ENCODE measurements at places on chromosomes 16 and 17.
A peak's percentile ranks its signal among the peaks of the same experiment; 100 is the strongest.

GRCh38 chr16:26599785-26600104 lies 467.0 kb upstream of the C16orf82 start:
- DNase-seq = no peak

- DNase-seq = no peak
These were observed 5.9 kb upstream of the SLC13A2 start for GRCh38 chr17:28467456-28468025.

- peak; percentile 54 for DNase-seq
These were observed 189.4 kb upstream of the CDH8 start for GRCh38 chr16:62225675-62226074.

DNA sequence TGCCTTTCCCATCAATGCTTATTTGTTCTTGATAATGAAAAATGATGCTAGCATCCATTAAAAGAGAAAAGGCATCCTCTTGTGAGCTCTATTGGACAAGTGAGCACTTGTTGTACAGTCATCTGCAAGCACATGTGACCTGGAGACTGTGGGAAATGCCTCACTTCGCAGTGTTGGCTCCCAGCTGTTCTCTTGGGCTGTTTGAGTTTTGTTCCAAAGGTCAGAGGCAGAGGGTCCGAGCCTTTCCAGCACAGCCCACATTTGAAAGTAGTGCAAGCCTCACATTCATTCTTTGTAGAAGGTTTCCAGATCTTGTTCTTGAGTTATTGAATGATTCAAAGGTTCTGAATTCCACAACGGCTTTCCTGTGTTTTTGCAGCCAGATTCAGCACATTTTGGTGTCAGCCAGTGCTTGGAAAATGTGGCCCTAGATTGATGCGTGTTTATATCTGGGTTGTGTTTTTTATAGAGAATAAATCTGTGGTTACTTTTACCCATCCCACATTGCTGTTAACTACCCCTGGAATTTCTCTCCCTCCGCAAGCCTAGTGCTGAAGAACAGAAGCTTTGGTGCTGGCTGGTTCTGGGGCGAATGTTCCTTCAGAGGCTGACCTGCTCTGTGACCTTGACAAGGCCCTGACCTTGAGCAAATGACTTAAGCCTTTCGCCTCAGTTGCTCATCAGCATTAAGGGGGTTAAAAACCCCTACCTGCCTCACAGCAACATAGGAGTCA lies 49.8 kb downstream of the CDH1 start:
- DNase-seq = peak; percentile 80

- peak; percentile 38 for DNase-seq
These were observed 7.9 kb upstream of the MFSD6L start for GRCh38 chr17:8806926-8807550.

- DNase-seq = no peak
These were observed 250.8 kb downstream of the XYLT1 start for GRCh38 chr16:17219991-17220390.

DNA sequence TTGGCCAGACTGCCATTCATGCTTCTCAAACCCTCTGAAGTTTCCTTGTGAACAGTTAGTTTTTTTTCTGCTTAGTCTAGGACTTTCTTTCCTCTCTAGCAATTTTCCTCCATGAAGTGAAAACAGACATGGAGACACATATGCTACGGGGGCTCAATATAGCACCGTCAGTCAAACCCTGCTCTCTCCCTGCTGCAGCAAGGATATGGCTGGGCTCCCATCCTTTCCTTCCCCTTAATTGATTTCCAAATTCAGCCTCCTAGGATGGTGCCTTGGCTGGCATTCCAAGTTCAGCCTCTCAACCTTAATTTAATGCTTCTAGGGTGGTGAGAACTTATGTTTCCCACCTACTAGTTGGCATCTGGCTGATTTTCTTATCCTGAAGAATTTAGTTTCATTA lies 436.7 kb downstream of the NPIPA7 start:
- DNase-seq = no peak

GRCh38 chr17:46002311-46002972 lies 3.4 kb downstream of the STH start:
- DNase-seq = peak; percentile 70

- no peak for DNase-seq
These were observed 8.7 kb downstream of the CLEC19A start for GRCh38 chr16:19294156-19294649.
